CD4-positive, alpha-beta memory T cell (primary cell): ENCODE measurements at places on chromosomes 13 and 19. TPM values are rescaled to one million over a fixed set of nuclear protein-coding genes. Genes with fewer than 3 reads are reported as not detected.
A peak's percentile ranks its signal among the peaks of the same experiment; 100 is the strongest.

DNA sequence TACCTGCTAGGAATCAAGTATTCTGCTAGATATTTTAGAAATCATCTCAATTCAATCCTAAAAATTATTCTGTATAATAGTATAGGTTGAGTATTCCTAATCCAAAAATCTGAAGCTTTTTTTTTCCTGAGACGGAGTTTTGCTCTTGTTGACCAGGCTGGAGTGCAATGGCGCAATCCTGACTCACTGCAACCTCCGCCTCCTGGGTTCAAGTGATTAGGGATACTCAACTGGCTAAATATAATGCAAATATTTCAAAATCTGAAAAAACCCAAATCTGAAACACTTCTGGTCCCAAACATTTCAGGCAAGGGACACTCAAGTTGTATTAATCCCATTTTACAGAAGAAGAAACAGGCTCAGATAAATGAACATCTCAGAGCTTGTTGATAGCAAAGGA is 17.2 kb upstream of the USPL1 start:
- DNase-seq, result no peak

- DNase-seq, result no peak
Measured at GRCh38 chr19:21084343-21084742, 2.3 kb downstream of the ZNF714 start.

DNA sequence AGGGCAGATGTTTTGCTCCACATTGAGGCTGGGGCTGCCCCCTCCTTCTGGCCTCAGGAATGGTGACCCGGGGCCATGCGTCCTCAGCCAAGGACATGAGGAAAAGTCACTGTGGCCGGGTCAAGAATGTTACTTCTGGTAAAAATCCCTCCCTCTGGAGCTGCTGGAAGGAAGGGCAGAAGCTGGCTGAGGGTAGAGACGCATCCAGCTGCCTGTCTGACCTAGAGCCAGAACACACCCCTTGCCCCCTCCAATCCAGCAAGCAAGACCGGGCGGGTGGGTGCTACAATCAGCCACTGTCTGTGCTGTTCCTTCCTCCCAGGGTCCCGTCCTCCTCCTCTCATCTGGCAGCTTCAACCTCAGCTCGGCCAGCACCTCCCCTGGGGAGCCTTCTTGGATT is 59.0 kb downstream of the PTPRS start:
- no peak for DNase-seq

DNA sequence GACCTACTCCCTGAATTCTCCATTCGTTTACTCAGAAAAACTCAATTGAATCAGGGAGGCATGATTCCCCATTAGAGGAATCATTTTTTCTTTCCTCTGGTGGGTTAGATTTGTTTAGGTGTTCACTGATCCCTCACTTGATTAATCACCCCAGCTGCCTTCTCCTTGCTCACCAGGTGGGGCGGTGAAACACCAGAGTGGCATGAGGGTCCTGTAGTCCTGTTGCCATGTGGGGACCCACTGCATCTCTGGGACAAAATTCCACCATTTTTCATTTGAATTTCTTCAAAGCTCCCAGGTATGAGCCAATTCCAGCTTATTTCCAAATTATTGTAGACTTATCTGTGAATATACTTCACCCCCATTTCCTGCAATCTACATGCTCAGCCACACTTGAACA is 462.7 kb upstream of the ZNF507 start:
- DNase-seq, result no peak

GRCh38 chr13:62799931-62800436 is 1384.3 kb upstream of the PCDH20 start:
- no peak for DNase-seq

DNA sequence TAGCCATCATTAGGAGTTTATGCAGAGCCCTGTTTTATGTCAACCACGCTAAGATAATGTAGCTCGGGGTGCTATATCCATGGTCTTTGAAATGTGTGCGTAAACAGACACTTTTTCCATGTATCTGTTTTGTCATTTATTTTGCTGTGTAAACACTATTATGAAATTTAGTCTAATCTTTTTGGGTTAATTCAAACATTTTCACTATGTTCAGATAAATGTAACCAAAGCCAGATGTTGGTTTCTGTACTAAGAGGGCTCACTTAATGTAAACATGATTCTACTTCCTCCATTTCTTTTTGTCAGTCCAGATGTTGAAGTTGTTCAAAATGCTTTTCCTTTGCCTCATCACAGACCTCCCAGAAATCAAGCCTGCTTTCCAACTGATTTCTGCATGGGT is 499.5 kb upstream of the GPC6 start:
- DNase-seq, result no peak

DNA sequence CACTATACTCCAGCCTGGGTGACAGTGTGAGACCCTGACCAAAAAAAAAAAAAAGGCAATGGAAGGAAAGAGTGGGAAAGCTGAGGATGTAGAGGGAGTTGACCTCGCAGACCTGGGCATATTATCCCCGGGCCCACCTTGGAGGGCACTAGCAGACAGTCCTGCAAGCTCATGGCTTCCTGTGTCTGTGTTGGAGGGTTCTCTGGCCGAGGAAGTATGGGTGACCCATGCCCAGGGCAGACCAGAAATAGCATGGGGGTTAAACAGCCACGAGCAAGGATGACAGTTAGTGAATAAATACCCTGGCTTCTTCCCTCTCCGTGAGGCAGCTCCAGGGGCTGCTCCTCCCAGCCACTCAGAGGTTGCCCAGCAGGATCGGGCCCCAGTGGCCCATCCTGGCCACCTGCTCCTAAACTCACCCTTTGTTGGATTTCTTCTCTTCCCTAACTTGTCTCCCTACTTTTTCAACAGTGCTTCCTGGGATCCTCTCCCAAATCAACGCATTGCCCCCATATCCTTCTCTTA is 485.8 kb downstream of the ZNF536 start:
- no peak for DNase-seq

- no peak for DNase-seq
Measured at GRCh38 chr19:45591004-45591637, 6.5 kb upstream of the OPA3 start.

DNA sequence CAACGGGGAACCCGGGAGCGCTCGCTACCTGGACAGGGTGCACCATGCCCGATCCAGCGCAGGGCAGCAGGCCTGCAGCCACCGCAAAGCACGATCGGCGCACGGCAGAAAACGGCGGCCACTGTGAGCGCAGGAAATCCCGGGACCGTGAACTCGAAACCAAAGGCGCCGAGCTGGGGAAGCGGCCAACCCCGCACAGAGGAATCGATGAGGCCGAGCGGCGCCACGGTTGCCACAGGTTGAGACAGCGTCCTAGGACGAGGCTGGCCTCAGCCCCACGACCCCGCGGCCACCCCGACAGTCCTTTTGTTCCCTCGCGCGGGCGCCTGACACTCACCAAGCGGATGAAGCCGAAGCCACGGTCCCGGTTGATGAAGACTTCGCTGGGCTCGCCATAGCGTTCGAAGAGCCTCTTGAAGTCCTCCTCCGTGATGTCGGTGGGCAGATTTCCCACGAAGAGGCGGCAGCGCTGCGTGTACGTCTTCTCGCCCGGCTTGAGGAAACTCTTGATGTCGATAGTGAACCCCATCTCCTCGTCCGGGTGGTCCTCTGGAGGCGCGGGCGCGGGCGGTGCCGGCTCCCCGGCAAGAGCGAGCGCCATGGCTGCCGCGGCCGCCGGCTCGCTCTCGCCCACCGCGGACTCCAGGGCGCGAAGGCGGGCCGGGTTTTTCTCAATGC is 557 bp downstream of the PSPC1 start:
- DNase-seq, result peak; percentile 53

GRCh38 chr19:39951686-39952085 is 17.3 kb upstream of the FCGBP start:
- no peak for DNase-seq

GRCh38 chr13:109899748-109900147 is 113.4 kb upstream of the IRS2 start:
- DNase-seq, result no peak

GRCh38 chr13:63190742-63191141 is 1775.1 kb upstream of the PCDH20 start:
- DNase-seq, result no peak

- no peak for DNase-seq
Measured at GRCh38 chr13:104740641-104741222, 1674.5 kb upstream of the SLC10A2 start.

Gene IFNL3
- not detected for polyA plus RNA-seq
